ENCODE measurements at places on chromosomes 16 and 17. TPM values are rescaled to one million over a fixed set of nuclear protein-coding genes. Genes with fewer than 3 reads are reported as not detected.

The CLEC19A gene
- not detected for polyA plus RNA-seq

The DNAH17 gene
- polyA plus RNA-seq, result not detected

The MYLK3 gene
- 0.05 TPM for polyA plus RNA-seq

The SOX8 gene
- not detected for polyA plus RNA-seq

The C1QTNF1 gene
- polyA plus RNA-seq, result 2.9 TPM

The CDH8 gene
- polyA plus RNA-seq, result not detected

The CCDC200 gene
- polyA plus RNA-seq, result not detected

The C17orf67 gene
- 4.6 TPM for polyA plus RNA-seq

The AGRP gene
- not detected for polyA plus RNA-seq

The MTHFSD gene
- polyA plus RNA-seq, result 13.0 TPM

The TNFSF13 gene
- polyA plus RNA-seq, result 32.0 TPM

The ZNF423 gene
- 0.81 TPM for polyA plus RNA-seq

The PPM1E gene
- polyA plus RNA-seq, result 0.15 TPM
